ENCODE measurements at places on chromosomes 1 and 21.

GRCh38 chr21:39080366-39080765, 102.9 kb downstream of the PSMG1 start:
- no peak for DNase-seq

DNA sequence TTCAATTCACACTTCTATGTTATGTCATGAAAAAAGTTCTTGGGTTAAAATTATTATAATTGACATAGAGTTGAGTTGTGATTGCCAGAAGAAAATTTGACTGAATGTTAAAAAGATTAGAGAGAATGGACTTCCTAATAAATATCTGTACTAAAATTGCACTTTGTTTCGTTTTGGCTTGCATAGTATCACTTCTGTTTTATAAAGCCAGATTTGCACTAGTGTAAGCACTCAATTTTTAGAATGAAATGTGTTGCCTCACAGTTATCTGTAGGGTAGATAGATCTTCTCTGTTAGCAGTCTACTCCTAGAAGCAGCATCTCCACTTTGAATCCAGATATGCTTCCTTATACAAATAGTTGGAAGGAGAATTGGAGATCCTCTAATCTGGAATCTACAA, 95.2 kb upstream of the MPC2 start:
- DNase-seq: no peak

DNA sequence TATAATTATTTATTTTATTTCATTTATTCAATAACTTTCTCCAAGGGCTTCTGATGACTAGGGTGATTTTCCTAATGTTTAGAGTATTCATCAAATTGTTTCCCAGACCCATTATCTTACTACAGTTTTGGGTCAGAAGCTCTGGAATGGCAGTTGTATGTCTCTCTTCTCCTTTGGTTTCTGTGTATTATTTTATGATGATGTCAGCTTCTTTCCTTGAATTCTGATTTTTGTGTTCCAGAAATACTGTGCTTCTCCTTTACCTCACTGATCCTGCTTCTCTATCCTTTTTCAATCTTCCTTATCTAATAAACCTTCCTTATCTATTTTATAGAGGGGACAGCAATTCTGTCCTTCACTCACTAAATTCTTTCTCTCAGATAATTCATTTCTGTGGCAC, 48.8 kb downstream of the LRRC8B start:
- no peak for DNase-seq

GRCh38 chr1:17743008-17743647, 12.0 kb upstream of the ACTL8 start:
- DNase-seq: no peak

GRCh38 chr1:167676205-167676915, 45.4 kb upstream of the MPZL1 start:
- DNase-seq: no peak

DNA sequence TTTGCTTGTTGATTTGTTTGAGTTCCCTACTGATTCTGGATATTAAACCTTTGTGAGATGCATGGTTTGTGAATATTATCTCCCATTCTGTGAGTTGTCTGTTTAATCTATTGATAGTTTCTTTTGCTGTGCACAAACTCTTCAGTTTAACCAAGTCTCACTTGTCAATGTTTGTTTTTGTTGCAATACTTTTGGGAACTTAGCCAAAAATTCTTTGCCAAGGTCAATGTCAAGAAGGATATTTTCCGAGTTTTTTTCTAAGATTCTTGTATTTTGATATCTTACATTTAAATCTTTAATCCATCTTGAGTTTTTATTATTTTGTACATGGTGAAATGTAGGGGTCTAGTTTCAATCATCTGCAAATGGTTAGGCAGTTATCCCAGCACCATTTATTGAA, 1230.7 kb upstream of the NCAM2 start:
- DNase-seq: no peak

DNA sequence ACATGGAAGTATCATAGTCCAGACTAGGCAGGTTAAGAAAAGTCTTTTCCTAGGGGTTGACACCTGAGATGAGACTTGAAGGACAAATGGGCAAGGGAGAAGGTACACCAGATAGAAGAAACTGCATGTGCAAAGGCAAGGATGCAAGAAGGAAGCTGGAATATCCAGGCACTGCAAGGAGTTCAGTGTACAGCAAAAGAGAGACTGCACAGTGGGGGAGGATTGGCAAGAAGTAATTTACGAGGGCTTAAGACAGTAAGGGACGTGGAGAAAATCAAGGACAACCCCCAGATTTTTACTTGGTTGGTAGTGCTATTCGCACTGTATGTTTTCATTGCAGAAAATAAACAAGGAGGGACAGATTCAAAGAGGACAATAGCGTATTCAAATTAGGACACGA, 58.5 kb downstream of the DNM3 start:
- DNase-seq: no peak

- peak; percentile 33 for DNase-seq
These were observed 32.8 kb upstream of the IFNAR2 start for GRCh38 chr21:33196941-33197374.

DNA sequence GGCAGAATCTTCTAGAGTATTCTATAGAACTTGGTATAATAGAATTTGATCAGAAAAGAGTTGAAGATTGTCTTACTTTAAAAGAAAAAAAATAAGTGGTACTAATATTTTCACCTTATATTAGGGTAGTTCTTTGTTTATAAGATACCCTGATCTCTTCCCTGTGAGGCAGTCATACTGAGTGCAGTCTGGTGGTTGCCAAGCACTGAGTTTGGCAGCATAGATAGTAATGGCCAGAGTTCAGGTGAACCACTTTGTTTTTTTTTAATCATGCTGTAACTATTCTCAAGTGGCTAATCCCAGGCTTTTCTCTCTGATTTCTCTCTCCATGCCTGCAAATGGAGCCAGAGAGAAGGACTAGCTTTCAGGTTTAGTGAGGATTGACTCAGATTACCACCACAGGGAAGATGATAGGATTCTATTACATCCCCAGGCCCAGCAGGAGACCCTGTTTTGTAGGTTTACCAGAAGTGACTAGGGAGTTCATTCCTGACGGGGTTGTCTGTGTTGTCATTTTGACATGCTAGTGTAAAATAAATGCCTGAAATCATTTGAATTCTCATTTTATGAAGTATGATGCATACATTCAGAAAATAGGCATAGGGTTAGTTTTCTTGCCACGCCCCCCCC, 16.7 kb downstream of the KDM1A start:
- DNase-seq: no peak

DNA sequence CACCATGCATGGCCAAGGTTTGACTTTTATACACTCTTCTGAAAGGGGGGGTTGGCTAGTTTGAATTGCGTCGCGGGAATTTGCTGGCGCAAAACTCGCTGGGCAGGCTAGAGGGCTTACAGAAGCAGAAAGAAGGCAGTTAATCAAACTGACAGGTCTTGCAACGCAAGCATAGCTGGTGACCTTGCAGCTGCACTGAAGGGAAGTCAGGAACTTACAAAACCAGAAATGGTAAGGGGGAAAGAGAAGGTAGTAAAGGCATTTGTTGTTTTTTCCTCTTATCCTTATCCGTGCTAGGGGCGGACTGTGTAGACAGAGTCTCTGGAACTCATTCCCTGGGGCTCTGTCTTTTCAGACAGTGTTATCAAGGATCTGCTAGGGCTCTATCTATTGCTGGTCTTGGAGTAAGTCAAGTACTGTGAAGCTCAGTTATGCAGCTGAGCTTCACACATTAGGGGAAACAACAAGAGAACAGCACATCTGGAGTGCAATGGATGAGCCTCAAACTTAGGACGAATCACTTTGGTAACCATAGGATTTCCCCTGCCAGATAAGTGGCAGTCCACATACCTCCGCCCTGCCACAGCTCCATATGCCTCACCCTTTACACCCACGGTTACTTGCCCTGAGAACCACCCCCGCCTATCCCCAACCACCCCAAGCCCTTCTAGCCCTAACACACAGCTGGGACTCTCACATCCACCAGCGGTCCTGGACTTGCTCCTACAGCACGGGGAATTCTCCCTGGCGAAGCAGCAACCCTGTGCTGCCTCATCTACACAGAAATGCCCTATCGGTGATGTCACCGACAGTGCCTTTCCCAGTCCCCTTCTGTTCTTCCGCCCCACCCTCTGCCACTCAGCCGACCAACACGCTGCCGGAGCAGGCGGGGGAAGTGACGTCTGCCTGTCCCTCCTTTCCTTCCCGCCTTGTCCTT, 251.4 kb downstream of the FAM72C start:
- no peak for DNase-seq

GRCh38 chr21:26374817-26375216, 198.3 kb downstream of the CYYR1 start:
- no peak for DNase-seq

DNA sequence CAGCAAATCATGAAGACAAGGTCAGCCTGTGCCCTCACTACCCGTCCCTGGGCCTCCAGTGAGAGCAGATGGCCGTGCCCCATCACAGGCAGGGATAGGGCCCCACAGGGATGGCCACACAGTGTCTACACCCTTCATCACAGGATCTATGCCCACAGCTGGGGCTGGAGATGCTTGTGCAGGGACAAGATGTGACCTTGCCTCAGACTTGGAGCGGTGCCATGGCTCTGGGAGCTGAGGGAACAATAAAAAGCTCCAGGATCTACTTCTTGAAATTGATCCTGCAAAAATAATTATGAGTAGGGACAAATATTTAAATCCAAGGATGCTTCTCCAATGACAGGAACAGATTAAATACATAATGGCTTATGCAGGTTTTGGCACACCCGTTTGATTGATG, 25.4 kb upstream of the TCEA3 start:
- no peak for DNase-seq

GRCh38 chr1:99496067-99496466, 149.8 kb upstream of the PALMD start:
- DNase-seq: no peak

- no peak for DNase-seq
These were observed 141.8 kb downstream of the NEK7 start for GRCh38 chr1:198298640-198299039.

DNA sequence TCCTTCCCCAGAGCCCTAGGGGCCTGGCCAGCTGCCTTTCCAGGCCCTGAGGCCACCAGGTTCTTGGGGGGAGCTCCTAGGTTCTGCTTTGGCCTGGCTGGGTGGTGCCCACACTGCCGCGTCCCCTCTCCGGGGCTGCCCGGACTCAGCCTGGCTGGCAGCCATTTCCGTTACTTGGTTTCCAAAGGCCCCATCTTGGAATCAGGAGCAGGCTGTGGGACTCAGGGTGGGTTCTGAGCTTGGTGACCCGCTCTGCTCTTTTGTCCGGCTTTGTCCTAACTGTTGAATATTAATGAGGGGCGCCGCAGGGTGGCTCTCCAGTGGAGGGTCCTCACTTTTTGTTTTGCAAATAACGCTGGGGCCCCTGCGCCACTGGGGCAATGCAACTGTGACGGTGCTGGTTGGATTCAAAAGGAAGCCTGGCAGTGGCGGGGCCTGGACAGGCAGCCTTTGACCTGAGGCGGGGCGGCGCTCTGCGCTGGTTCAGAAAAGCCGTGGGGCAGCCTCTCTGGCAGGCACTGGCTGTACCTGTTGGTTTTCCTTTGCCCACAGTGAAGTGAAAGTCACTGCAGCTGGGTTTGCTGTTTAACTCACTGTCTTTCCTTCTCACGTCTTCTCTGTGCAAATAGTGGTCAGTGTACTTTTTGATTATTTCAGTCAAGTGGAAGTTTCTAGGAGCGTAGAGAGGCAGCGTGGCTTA, 20.2 kb downstream of the SKI start:
- DNase-seq: no peak

All from stimulated activated CD8-positive, alpha-beta memory T cell treated with anti-CD3 and anti-CD28 coated beads, Interleukin-4, amount 100 ng/mL, for 4 hours (primary cell).